Smooth muscle cell of the pulmonary artery (primary cell): ENCODE measurements at places on chromosomes 3 and 15. TPM values are rescaled to one million over a fixed set of nuclear protein-coding genes. Genes with fewer than 3 reads are reported as not detected.

FANCD2OS gene
- not detected in 2 replicates for total RNA-seq

EOGT gene
- total RNA-seq, result 31.1 and 61.4 TPM in 2 replicates

STAC gene
- 23.2 and 28.2 TPM in 2 replicates for total RNA-seq

OCA2 gene
- total RNA-seq, result not detected in 2 replicates

NOX5 gene
- 0.23 and 0.39 TPM in 2 replicates for total RNA-seq

MSL2 gene
- 12.6 and 13.0 TPM in 2 replicates for total RNA-seq

CNTN6 gene
- total RNA-seq, result 0.86 and 1.9 TPM in 2 replicates

OR5K2 gene
- total RNA-seq, result not detected in 2 replicates

CFAP100 gene
- not detected in 2 replicates for total RNA-seq

OSBPL10 gene
- 10.2 and 12.1 TPM in 2 replicates for total RNA-seq

COPS2 gene
- 78.6 and 91.6 TPM in 2 replicates for total RNA-seq

DHX30 gene
- 64.3 and 85.6 TPM in 2 replicates for total RNA-seq

LDHAL6B gene
- not detected in 2 replicates for total RNA-seq

HTR3C gene
- total RNA-seq, result not detected in 2 replicates

ACKR2 gene
- total RNA-seq, result 0.20 and 0.40 TPM in 2 replicates

CNTN4 gene
- total RNA-seq, result under 0.01 TPM in 1 of 2 replicates, not detected in the other

HESX1 gene
- 0.17 TPM in 1 of 2 replicates, not detected in the other for total RNA-seq

GJD2 gene
- total RNA-seq, result not detected in 2 replicates

FOXB1 gene
- not detected in 2 replicates for total RNA-seq

P2RY12 gene
- total RNA-seq, result 0.07 TPM in 1 of 2 replicates, not detected in the other

GOLGA8T gene
- total RNA-seq, result 0.13 and 0.17 TPM in 2 replicates

RPN1 gene
- total RNA-seq, result 380 and 397 TPM in 2 replicates

P2RY1 gene
- 0.17 and 0.59 TPM in 2 replicates for total RNA-seq

TMEM212 gene
- not detected in 2 replicates for total RNA-seq

MESP2 gene
- total RNA-seq, result 0.66 and 0.78 TPM in 2 replicates

SCN11A gene
- total RNA-seq, result under 0.01 TPM in 1 of 2 replicates, not detected in the other

SAMMSON gene
- not detected in 2 replicates for total RNA-seq

SERPINI2 gene
- total RNA-seq, result not detected in 2 replicates

TLR9 gene
- under 0.01 and 0.23 TPM in 2 replicates for total RNA-seq

ATP8B4 gene
- 1.7 and 3.8 TPM in 2 replicates for total RNA-seq

GABRB3 gene
- 0.66 and 1.3 TPM in 2 replicates for total RNA-seq

GUCA1C gene
- not detected in 2 replicates for total RNA-seq

MOBP gene
- not detected in 2 replicates for total RNA-seq
